Panc1 (cell line): ENCODE measurements at places on chromosomes 4 and X.

GRCh38 chrX:69258893-69259292 lies 93.6 kb upstream of the PJA1 start:
- no peak for DNase-seq

- DNase-seq: no peak
Measured at GRCh38 chrX:46686003-46686645, 72.8 kb downstream of the SLC9A7 start.

- DNase-seq: no peak
Measured at GRCh38 chr4:175330652-175331051, 412.5 kb downstream of the ADAM29 start.

GRCh38 chr4:95153182-95153581 lies 395.4 kb downstream of the BMPR1B start:
- no peak for DNase-seq

DNA sequence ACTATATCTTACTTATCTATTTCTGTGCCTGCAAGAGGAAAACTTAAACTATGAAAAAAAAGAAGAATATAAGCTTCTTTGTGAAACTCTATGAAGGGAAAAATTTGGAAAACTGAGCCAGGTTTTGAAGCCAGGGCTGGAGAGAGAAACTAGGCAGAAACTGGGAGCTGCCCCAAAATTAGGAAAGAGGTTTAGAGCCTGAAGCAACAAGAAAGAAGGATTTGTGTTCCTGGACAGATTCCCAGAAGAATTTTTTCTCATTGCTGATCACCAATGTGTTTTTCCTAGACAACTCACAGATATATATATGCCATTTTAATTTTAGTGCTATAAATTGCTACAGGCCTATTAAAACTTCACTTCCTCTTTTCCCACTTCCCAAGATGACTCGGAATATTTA lies 245.0 kb upstream of the GEMIN8 start:
- DNase-seq: no peak

DNA sequence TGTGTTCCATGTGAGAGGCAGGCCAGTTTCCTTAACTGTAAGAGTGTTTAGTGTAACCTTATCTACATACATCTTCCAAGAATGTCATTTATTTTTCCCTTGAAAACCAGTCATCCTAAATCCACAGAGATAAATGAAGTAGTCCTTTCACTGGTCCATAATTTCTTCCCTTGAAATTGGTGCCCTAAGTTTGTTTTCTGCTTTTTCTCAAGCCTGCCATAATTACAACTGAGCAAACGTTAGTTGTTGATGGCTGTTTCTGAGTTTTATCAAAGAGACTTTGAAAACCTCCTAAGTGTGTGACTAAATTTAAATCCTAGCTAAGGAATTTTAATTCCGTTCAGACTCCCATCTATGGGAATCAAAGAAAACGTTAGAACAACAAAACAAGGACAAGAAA lies 3.6 kb upstream of the TDO2 start:
- DNase-seq: no peak

DNA sequence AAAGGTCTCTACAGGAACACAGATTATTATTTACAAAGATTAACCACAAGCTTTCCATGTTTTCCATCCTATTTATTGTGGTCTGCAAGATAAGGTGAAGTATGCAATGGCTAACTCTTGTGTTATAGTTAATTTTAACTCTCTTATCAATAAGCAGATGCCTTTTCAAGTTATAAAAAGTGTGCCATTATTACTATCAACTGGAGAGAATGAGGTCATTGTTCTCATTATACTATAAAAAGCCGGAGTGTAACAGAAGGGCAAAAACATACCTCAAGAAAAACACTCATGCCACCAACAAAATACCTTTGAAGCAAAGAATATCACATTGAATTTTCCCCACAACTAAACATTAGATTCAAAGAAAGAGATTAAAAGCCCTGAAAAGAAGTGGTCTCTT lies 52.0 kb upstream of the SORBS2 start:
- no peak for DNase-seq

DNA sequence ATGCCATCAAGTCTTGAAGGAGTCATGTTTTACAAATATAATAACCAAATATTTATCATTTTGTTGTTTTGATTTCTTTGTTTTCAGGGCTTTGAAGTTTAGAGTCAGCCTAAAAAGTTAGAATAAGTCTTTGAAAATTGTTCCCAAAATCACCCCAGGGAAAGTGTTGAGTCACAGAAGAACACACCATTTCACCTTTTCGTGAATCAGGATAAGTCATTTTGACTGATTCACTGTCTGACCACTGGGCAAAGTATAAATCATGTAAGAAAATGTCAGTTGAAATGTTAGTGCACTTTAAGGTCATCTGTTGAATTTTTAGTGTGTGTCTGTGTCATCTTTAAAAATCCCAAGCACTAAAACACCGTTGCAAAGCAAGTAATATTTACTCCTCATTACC lies 1320.1 kb downstream of the RPA4 start:
- DNase-seq: no peak

DNA sequence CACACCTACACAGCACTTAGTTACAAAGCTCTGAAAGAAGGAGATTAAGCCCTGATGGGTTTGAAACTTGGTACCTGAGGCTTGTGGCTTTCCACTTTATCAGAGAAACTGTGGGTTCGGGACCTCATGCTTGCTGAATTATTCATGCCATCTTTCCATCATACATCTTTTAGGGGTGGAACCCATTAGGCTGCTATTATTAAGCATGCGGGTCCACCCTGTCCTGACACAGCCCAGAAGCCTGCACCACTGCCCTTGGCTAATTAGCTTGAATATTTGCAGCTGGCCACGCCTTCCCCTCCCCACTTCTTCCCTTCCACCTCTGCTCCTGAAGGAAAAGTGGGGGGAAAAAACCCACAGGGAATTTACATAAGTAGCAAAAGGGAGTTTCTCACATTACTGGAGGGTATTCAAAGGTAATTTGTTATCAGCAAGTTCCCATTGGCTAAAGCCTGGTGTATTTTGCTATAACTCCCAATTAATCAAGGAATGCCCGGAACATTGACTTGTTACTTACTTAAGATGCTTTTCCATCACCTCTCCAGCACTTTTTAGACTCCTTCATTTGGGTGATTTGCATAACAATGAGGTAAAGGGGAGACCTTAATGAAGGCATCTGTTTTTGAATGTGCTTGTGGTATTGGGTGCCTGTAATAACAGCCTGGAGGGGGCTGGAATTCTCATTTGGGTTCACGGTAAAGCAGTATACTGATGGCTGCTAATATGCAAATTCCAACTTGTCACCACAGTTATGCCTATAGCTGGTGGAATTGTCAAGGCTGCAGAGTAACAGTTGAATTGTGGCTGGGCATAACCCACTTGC lies 231.7 kb upstream of the GATB start:
- DNase-seq: no peak

- no peak for DNase-seq
Measured at GRCh38 chr4:35147761-35148160, 1096.6 kb downstream of the ARAP2 start.

- DNase-seq: no peak
Measured at GRCh38 chr4:154614306-154614705, 1.9 kb upstream of the FGG start.

- no peak for DNase-seq
Measured at GRCh38 chrX:87805829-87806490, 288.4 kb downstream of the KLHL4 start.

- DNase-seq: no peak
Measured at GRCh38 chrX:153801669-153802068, 7.2 kb downstream of the SSR4 start.

- no peak for DNase-seq
Measured at GRCh38 chr4:3239303-3239702, 9.7 kb upstream of the MSANTD1 start.

DNA sequence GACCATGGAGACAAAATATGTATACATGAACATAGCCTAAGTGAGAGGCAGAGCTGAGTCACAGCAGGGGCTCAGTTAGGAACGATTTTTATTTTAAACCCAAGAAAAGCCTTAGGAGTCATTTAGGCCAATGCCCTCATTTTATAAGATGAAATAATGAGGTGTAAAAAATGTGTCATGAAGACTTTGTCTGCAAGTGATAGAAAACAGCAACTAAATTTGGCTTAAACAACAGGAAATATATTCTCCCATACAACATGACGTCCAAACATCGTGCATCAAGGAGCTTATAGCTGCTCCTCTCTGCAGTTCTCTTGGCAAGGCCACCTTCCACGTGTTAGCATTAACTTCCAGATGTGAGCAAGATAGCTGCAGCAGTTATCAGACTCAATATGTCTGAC lies 16.8 kb downstream of the SCFD2 start:
- DNase-seq: no peak

DNA sequence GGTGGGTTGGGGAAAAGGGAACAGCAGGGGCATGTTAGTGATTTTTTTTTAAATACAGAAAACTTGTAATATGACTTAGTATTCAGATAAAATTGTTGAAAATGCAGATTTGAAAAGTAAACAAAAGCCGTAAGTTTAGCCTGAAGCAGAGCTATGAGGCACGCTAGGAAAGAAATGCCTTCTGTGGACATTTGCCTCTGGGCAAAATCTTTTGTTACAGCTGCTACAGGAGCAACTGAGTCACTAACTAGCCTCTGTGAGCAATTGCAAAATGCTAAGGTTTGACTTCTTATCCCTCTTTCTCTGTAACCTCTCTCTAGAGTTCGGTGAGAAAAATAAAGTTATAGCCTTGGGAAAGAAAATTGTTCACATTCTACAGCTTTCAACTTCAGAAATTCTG lies 350.0 kb downstream of the SLC7A11 start:
- DNase-seq: no peak

GRCh38 chrX:40100141-40100536 lies 2.4 kb upstream of the BCOR start:
- no peak for DNase-seq

- no peak for DNase-seq
Measured at GRCh38 chr4:79296768-79297428, 29.0 kb downstream of the NAA11 start.

DNA sequence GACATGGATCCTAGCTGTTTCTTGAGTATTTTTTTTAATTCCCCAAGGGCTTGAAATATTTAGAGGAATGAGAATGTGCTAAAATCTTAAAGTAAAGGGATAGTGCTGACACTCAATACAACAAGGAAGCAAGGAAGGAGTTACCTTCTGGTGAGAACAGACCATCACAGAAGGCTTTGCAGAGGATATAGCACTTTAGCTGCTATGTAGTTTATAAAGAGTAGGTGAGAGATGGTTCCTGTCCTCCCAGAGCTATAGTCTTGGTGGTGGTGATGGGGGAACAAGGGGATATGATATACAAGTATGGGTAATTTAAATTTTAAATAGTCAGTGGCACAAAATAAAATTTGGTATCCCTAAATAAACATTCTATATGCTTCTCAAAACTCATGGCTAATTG lies 47.6 kb downstream of the MTHFD2L start:
- no peak for DNase-seq

DNA sequence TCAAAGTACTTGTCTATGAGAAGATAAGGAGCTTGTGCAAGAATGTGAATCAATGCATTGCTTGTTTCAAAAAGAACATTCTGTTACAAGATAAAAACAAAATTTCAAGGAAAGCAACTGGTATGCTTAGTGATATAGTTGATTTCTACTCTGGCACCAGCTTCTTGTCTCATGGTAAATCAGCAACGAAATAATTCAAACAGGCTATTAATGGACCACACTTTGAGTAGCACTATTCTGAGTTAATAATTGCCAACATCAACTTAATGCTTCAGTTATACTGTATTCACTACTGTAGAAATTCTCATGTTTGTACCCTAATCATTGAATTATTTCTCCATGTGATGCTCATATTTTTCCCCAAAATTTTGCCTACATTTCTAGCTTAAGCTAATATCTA lies 252.6 kb downstream of the NDST4 start:
- DNase-seq: no peak

DNA sequence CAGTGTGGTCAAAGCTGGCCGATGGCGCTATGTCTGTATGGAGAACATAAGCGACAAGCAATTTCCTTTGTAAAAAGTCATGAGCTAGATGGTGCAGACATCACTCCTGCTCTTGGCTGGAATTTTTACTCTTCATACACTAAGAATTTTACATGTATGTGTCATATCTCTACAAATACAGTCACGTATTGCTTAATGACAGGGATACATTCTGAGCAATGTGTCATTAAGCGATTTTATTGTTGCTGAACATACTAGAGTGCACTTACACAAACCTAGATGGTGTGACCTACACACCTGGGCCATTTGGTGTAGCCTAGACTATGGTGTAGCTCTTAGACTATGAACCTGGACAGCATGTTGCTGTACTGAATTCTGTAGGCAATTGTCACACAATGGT lies 185.4 kb downstream of the SOWAHB start:
- no peak for DNase-seq

GRCh38 chr4:136829280-136829679 lies 703.0 kb downstream of the PCDH18 start:
- no peak for DNase-seq

GRCh38 chrX:28120072-28120471 lies 138.8 kb upstream of the DCAF8L1 start:
- DNase-seq: no peak

DNA sequence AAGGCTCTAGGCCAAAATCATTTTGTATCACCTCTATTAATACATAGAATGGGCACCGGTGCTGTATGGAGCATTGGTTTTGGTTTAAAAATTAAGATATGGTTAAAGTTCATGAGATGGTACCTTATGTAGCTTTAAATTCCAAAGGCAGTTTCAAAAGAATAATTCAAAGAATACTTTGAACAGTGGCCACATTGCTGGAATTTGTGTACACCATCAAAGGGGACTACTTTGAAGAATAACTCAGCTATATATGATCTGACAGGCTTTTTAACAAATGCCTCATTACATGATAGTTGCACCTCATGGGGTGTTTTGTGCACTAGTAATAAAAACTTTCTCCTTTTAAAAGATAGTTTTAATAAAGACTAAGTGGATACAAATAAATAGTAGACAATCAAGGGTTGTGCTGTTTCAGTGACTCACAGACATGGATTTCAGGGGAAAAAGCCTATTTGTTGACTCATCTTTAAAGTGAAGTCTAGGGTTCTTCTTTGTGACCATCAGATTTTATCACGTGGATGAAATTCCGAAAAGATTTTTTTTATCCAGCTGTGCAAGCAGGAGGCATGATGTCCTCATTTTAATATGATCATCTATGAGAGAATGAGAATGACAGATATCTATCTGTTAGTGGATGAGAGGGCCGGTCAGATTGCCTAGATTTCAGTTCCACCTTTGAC lies 12.8 kb downstream of the MTM1 start:
- no peak for DNase-seq

GRCh38 chrX:48787505-48788443 lies 1.4 kb downstream of the GATA1 start:
- DNase-seq: no peak

GRCh38 chr4:106850691-106851090 lies 185.4 kb downstream of the DKK2 start:
- DNase-seq: no peak

GRCh38 chr4:109548655-109549054 lies 11.4 kb upstream of the MCUB start:
- no peak for DNase-seq

- no peak for DNase-seq
Measured at GRCh38 chr4:107818301-107818910, 6.3 kb upstream of the SGMS2 start.

DNA sequence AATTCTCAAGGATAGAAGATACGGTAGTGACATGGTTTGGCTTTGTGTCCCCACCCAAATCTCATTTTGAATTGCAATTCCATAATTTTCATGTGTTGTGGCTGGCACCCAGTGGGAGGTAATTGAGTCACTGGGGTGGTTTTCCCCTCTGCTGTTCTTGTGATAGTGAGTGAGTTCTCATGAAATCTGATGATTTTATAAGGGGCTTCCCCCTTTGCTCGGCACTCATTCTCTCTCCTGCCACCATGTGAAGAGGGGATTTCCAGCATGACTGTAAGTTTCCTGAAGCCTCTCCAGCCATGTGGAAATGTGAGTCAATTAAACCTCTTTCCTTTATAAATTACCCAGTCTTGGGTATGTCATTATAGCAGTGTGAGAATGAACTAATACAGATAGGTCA lies 8.5 kb upstream of the SPANXN4 start:
- DNase-seq: no peak
